ENCODE measurements at places on chromosomes 5 and 9.
A peak's percentile ranks its signal among the peaks of the same experiment; 100 is the strongest.

- no peak for DNase-seq
These were observed 8.1 kb downstream of the FGF18 start for GRCh38 chr5:171427318-171428167.

DNA sequence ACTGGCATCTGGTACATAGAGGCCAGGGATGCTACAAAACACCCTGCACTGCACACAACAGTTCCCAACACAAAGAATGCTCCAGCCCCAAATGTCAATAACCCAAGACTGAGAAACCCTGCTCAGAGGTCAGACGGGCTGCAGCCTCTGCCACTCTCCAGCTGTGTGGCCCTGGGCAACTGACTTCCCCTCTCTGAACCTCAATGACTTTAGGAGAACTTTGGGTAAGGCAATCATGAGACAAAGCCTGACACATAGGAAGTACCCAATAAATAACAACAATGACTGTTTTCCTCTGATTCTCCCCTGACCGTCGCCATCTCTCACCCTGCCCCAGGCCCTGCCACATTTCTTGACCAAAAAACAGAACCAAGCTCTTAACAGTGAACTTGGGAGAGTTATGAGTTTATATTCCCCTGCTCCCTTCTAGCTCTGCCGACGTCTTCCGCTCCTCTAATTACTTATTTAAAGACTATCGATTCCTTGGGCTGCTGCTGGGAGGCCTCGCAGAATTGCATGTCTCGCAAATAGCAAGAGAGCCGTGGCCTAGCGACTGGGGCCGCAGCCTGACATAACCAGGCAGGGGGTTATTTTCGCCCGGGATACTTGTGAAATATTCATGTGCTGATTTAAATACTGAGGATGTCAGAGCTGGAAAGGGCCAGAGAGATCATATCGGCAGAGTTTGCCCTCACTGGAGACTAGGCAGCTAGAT, 24.5 kb upstream of the CRB2 start:
- DNase-seq = no peak

- DNase-seq = peak; percentile 63
These were observed 3.3 kb upstream of the CDC20B start for GRCh38 chr5:55176176-55176818.

DNA sequence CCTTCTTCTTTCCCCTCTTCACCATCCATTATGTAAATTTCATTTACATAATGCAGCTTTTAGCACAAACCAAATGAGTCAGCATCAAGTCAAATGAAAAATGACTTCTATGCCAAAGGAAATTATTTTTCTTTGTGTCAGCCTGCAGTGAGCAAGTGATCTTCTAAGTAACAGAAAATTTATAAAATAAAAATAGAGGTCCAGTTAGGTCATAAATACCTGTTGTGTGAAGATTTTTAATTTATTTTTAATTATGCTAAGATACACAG, 16.7 kb upstream of the THG1L start:
- no peak for DNase-seq

GRCh38 chr5:118068886-118069285, 919.5 kb downstream of the DTWD2 start:
- no peak for DNase-seq

DNA sequence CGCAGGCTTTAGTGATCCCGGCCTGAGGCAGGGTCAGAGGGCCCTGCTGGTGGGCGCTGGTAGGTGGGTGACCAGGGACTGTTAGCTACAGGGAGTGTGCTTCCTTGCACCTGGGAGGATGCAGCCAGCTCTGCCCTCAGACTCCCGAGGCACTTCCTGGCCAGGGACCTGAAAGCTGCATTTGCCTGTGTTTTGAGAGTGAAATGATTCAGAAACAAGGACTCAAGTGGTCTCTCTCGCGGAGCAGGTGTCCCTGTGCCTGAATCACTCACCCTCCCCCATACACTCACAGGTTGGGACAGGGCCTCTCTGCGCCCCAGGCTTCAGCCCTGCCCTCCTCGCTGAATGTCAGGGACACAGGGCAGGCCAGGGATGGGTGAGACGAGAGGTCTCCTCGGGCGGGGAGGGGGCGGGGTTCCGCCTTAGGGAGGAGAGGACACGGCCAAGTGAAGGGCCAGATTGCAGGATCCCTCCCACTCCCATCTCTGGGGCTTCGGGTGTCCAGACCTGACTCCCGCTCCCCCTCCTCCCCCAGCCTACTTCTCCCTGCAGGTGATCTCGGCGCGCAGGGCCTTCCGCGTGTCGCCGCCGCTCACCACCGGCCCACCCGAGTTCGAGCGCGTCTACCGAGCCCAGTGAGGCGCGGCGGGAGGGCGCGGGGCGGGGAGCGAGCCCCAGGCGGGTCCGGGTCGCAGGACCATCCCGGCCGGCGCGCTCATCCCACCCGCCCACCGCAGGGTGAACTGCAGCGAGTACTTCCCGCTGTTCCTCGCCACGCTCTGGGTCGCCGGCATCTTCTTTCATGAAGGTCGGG, 1.5 kb downstream of the LTC4S start:
- peak; percentile 42 for DNase-seq

DNA sequence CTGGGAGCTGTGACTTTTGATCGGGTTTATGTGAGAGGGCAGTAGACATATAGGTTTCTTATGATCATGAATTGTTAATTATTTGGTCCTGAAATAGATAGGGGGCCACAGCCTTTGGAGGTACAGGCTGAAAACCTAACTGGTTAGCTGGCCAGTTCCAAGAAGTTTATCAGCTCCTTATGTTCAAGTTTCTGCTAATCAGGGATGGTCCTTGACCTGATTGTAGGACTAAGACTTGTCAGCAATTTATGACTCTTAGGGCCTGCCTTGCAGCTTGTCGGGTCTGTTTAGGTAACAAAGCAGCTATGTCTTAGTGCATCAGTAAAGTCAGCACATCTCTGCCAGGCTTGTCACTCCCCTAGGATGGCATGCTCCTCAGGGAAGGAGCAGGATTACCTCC, 151.8 kb upstream of the RUSC2 start:
- no peak for DNase-seq

DNA sequence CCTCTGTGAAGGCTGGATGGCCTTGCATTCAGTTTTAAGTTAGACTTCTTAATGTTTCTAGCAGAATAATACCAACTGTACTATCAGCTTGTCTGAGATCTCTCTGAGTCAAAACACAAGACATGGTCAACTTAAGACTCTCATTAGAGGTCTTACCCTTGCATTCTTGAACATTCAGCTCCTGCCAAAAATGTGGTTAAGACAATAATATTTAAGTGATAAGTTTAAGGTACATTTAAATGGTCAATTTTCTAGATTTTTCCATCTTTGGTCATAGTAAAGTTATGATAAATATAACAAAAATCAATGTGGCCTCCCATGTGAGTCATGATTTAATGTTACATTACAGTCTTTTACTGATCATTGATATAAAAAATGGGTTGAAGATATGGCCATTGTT, 75.0 kb downstream of the NR2F1 start:
- DNase-seq = no peak

DNA sequence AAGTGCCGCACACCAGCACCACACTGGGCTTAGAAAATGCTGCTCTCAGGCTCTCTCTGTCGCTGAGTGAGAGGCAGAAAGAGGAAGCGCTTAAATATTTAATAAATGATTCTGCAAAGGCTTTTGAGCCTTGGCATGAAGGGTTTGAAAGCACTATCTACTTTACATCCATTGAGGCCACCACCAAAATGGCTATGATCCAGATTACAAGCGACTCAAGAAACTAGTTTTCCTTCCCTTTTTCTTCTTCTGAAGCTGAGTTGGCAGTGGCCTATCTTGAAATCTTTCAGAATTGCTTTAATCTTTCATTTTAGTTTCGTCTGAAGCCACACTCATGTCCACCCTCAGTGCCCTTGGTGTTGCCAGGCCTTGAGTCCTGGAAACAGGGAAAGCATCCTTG, 59.5 kb downstream of the EBF1 start:
- DNase-seq = no peak

DNA sequence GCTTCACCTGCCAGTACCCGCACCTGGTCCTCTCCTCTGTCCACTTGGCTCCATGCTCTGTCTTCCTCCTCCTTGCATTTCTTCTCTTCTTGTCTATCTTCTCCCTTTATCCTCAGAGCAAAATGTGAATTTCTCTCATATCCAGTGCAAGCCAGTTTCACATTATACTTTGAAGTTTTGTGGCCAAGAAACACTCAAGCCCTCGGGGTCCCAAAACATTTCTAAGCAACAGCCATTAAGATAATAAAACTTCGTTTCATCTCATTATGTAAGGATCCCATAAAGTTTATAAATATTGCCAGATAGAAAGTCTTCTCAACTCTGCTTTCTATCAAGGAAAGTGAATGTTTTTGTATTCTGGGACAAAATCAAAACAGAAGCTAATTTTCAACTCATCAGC, 178.8 kb downstream of the SNX18 start:
- DNase-seq = no peak

All from trophoblast cell (in vitro differentiated cells and primary cell).